ENCODE measurements at places on chromosomes 12 and 14.

DNA sequence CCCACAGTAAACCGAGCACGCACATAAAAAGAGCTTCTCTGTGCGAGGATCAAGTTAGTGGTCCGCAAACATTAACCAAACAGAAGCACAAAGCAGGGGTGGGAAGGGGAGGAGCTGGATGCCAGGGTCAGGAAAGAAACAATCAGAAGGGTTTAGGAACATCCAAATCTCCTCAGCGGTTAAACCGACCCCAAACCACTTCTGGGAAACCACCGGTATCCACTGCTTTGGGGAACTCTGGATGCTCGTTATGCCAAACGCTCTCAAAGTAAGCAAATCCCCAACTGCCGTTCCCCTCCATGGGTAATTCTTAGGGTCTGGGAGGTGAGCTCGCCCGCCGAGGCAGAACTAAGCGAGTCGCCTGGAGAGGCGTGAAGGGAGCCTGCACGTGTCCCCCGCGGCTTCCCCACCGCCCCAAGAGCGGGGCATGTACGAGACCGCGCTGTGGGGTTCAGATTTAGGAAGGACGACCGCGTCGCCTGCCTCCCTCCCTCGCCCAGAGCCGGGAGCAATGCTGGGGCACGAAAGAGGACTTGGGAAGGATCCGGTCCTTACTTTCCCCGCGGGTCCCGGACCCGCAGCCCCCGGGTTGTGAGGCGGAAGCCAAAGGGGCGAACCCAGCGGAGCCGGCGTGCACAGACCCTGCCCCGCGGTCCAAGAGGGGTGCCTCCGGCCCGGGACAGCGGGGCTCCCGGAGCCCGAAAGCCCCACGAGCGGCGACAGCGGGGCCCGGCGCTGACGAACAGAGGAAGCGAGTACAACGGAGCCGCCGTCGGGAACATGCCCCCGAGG lies 711 bp downstream of the SBNO1 start:
- no peak for DNase-seq

DNA sequence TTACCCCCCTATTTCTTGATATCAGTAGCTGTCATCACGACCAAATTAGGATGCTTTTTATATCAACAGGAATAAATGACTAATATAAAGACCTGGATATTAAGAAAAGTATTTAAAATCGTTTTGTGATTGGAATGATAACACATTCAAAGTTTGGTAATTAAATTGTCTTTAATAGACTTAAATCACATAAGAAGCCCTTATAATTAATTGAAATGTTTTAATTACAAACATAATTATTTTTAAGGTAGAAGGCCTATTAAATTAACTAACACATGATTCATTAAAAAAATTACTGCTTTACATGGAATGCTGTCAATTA lies 412.4 kb downstream of the FUT8 start:
- DNase-seq: no peak

GRCh38 chr12:87603727-87604126 lies 425.5 kb downstream of the C12orf50 start:
- no peak for DNase-seq

GRCh38 chr14:61269321-61270083 lies 11.6 kb downstream of the TMEM30B start:
- peak; percentile 64 for DNase-seq

- no peak for DNase-seq
These were observed 577.9 kb upstream of the TBX3 start for GRCh38 chr12:115261691-115262398.

- DNase-seq: no peak
These were observed 277.9 kb downstream of the SSPN start for GRCh38 chr12:26473291-26473690.

DNA sequence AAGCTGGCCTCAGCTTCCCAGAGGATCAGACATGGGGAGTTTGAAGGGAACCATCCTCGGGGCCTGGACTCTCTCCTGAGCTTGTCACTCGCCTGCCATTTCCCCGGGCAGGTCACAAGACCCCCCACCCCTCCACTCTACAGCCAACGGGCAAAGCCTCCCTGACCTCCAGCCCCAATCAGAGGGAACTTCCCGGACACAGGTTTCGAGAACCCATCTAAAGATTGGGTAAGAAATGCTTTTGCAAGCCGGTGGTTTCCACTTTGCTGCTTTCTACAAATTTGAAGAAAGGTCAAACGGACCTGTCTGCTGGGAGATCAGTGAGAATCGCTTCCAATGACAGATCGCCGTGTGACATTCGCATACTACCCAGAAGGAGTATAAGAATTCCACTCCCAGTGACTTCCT lies 89.6 kb downstream of the SCARB1 start:
- no peak for DNase-seq

- no peak for DNase-seq
These were observed 9.8 kb downstream of the GNPNAT1 start for GRCh38 chr14:52781629-52782028.

GRCh38 chr12:110073049-110073831 lies 24.9 kb upstream of the C12orf76 start:
- peak; percentile 25 for DNase-seq

DNA sequence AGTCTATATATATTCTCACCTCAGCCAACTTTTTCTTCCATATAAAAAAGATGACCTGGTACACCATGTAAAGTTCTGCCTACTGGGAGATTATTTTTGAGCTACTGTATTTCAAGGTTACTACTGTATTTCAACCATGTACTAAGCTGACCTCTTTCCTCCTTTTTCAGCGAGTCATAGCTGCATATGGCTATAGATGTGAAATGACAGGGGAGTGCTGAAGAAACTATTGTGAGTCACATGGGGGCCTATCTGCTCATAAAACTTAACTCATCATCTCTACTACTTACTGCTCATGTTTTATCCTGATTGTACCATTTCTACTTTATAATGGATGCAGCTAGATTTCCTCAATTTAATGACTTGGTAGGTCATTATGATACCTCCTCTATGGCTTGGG lies 571.4 kb upstream of the ATP2B1 start:
- no peak for DNase-seq

DNA sequence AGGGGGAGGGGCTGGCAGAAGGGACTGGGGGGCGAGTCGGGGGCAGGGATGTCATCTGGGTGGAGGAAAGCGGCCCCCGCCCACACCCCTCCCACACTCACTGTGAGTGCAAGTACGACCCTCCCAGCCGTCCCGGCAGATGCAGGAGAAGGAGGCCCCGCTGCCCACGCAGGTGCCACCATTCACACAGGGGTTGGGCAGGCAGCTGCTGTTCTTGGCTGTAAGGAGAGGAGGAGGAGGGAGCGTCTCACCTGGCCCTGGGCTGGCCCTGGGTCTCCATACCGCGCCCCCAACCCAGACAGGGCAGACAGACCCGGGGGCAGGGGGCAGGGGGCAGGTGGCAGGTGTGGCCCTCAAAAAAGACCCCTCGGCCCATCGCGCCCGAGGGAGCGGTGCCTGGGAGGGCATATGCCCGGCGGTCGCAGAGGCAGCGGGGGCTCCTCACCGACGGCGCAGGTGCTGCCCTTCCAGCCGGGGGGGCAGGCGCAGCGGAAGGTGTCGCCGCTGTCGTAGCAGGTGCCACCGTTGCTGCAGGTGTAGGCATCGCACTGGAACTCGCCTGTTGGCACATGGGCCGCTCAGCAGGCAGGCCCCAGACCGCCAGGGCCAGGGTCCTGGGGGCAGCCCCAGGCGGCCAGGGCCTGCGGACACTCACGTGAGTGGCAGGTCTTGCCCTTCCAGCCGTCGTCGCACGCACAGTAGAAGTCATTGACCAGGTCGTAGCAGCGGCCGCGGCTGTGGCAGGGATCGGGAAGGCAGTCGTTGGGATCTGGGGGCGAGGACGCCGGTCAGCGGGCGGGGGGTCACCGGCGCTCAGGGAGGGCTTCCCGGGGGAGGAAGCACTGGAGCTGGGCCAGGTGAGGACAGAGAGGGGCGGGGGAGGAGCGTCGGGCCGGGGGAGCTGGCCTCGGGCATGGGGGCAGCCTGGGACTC lies 20.6 kb downstream of the JAG2 start:
- DNase-seq: no peak

DNA sequence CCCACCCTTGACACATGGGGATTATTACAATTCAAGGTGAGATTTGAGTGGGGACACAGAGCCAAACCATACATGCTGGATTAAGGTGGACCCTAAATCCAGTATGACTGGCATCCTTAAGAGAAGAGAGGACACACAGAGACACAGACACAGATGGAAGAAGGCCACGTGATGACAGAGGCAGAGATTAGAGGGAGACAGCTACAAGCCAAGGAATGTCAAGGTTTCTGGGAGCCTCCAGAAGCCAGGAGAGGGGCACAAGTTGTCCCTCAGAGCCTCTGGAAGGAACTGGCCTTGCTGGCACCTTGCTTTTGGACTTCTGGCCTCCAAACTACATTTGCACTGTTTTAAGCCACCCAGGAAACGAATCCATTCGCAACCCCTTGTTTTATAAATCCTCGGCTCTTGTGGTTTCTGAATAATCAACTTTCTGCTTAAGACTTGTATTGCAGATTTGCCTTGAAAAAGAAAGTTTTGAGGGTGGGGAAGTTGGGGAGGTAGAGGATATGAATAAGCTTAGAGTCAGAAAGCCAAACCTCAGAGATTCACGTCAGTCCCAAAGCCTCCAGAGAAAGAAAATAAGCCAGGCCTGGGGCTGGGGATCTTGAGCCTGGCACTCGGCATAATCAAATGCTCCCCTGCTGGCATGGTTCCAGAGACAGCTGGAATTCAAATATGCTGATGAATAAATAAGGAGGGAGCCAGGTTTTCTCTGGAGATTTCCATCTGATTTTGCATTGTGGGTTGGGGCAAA lies 224.2 kb upstream of the PWP1 start:
- DNase-seq: no peak

DNA sequence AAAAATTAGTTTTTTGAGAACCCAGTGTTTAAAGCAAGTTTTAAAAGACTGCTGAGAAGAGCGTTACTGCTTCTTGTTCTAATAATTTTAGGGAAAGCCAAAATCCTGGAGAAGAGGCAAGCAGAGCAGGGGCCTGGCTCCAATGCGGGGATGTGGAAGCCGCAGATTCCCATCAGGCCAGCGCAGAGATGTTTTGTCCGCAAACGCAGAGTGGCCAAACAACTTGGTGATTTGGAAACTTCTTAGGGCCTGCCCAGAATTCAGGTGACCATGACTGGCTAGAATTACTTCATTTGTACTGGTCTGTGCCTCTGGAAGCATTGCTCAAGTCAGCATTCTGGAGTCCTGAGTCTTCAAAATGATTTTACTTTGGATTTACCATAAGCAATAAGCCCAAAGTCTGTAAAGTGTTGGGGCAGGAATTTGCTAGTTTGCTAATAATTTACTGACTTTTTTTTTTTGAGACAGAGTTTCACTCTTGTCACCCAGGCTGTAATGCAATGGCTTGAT lies 208.4 kb downstream of the PPM1H start:
- no peak for DNase-seq

- DNase-seq: no peak
These were observed 479.8 kb downstream of the FUT8 start for GRCh38 chr14:65892315-65892714.

Measured in uterus (tissue), 4 donors.